ENCODE measurements at places on chromosomes 12 and 14.

DNA sequence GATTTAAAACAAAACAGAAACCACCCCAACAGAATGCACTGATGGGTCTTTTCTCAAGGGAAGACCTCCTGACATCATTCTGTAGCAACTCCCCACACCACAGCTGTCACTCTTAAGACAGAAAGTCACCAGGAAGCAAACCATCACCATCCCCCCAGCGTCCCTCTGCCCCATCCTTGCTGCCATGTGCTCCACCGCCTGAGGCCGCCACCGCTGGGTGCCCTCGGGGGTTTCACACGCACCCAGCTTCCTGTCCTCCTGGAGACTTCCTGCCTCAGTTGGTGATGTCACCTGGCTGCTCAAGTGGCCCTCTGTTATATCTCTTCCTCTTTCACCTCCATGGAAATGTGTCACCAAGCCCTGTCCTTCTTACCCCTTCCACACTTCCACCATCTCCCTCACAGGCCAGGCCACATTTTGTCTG is 71.4 kb upstream of the GPR68 start:
- DNase-seq = peak; percentile 55

- DNase-seq = no peak
Measured at GRCh38 chr14:66135831-66136230, 350.3 kb upstream of the CCDC196 start.

DNA sequence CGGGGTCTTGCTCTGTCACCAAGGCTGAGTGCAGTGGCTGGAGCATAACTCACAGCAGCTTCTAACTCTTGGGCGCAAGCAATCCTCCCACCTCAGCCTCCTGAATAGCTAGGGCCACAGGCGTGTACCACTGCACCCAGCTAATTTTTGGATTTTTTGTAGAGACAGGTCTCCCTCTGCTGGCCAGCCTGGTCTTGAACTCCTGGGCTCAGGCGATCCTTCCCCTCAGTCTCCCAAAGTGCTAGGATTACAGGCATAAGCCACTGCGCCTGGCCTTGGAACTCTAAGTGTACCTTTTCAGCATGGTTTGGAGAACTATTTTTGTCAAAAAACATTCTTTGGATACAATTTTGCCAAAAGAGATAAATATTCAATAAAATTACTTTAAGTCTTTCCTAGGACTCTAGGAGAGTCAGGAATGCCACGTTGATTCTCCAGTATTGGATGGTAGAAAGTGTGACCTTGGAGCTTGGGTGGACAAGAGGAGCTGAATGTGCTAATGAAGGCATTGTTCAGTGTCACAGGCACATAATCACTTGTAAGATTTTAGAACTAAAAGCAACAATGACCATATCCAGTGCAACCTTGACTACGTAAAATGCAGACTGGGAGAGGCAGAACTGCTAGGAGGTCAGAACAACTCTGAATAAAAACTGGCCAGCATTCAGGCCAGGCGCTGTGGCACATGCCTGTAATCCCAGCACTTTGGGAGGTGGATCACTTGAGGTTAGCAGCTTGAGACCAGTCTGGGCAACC is 2.8 kb downstream of the SRSF9 start:
- DNase-seq = peak; percentile 45

DNA sequence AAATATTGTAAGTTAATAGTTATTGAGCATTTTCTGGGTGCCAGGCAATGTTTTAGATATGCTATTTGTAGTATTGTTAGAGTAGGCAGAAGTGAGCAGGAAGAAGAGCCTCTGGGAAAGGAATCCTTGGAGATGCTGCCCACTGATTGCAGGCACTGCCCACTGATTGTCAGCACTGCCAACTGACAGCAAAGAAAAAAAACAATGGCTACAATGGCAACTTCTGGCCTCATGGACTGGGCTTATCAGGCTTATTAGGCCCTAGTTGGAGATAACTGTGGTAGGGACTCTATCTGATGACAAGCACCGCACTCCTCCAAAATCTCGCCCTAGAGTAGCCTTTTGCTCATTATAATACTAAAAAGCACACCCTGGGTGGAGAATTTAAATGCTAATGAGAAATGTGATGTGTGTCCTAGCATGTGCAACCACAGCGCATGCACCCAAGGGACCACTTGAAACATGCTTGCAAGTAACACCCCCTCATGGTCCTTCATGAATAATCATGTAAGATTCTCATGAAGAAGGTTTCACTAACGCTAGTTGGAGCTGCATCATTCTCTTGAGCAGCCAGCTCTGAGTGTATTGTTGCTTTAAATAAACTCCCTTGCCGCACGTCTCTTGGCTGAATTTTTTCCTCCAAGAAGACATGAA is 103.5 kb upstream of the PPP4R3A start:
- DNase-seq = no peak

DNA sequence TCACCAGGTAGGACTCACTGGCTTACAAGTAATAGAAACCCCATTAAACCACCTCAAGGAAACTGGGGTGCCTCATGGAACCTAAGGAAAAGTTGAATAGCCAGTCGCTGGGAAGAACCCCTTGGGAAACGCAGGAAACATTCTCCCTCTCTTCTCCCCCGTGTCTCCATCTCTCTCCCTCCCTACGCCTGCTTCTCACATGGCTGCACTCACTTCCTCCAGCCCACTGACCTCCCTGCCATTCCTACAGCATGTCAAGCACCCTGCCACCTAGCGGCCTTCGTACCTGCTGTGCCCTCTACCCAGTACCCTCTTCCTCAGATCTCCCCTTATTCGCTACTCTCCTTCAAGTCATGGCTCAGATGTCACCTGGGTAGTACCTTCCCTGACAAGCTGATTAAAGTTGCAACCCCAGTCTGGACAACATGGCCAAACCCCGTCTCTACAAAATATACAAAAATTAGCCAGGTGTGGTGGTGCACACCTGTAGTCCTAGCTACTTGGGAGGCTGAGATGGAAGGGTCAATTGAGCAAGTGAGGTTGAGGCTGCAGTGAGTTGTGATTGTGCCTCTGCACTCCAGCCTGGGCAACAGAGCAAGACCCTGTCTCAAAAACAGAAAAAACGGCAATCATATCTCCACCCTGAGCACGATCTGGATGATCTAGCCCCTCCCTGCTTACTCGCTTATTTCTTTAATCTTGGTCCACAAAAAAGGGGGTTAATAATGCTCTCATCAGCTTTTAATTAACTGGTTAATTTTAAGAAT is 6.4 kb upstream of the DTX1 start:
- DNase-seq = peak; percentile 54

DNA sequence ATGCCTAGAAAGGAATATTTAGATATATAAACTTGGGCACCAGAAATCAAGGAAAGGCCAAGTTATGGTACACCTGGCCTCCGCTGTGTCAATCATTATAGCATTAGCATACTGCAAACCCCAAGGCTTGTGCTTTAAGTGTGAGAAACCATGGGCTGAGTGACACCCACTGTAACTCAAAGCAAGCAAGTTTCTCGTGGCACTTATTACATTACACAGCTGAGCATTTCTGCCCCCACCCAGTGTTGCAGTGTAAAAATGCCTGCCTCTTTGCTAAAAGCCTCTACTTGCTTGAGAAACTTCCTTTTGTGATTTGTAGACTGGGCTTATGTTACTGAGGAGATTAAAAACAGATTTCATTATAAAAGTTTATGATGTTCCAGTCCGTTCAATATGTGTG is 122.0 kb downstream of the TGFB3 start:
- no peak for DNase-seq

DNA sequence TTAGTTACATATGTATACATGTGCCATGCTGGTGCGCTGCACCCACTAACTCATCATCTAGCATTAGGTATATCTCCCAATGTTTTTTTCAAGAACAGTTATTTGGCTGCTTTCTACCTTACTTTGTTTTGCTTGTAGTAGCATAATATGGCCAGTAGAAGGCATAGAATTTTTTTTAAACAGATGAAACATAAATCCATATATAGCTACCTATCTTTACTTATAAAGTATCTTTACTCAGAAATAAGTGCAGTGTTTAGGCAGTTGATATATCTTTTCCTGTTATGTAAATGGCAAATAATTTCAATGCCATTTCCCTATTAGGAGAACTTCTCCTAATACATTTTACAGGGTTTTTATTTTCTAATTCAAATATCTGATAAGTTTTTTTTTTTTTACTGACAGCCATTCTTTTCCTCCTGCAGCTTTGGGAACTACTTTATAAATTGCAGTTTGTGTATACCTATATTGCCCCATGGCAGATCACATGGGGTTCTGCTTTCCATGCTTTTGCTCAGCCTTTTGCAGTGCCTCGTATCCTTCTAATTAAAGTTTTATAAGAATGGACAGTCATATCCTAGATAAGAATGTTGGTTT is 143.1 kb downstream of the PCNX1 start:
- DNase-seq = peak; percentile 7
